WTC11 (cell line): ENCODE measurements at places on chromosomes 12 and 14. TPM values are rescaled to one million over a fixed set of nuclear protein-coding genes. Genes with fewer than 3 reads are reported as not detected.

Gene TAS2R13
- 0.37 to 0.62 TPM (median 0.37 TPM) in 3 replicates for total RNA-seq

Gene GUCY2C
- total RNA-seq, result 3.4 to 4.3 TPM (median 3.9 TPM) in 3 replicates

Gene FBXO33
- total RNA-seq, result 7.8 to 9.6 TPM (median 8.4 TPM) in 3 replicates

Gene CAPZA3
- not detected in 3 replicates for total RNA-seq

GRCh38 chr12:116360579-116361413 is 83.3 kb upstream of the MED13L start:
- H3K27me3 ChIP-seq, result no peaks in the 10 kb centered on the region
- H3K27ac ChIP-seq, result no peak overlapping the region
- H3K4me1 ChIP-seq, result peaks cover 27% of the 10 kb centered on the region

- H3K4me1 ChIP-seq, result peaks cover 6% of the 10 kb centered on the region
- no peak for DNase-seq
- H3K36me3 ChIP-seq, result no peaks in the 10 kb centered on the region
- no peak overlapping the region for H3K4me3 ChIP-seq
- no peak overlapping the region for H3K27ac ChIP-seq
Measured at GRCh38 chr12:66032739-66033138, 97.8 kb downstream of the LLPH start.

DNA sequence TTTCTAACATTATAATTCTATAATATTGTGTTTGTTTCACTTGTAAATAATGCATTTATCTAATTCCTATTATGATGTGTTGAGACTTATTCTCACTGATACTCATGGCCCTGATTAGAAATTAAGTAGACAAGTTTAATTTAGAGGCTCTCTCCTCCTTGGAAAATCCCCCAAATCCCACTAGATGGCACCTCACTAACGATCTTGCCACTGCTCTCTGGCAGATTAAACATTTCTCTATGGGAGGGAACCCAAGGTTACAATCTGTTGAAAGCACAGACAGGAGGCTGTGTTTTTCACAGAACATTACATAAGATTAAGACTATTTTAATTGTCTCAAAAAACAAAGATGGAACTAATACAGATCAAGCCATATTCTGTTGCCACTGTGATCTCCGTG is 318.7 kb downstream of the LRFN5 start:
- no peak for DNase-seq
- H3K36me3 ChIP-seq, result no peaks in the 10 kb centered on the region
- no peaks in the 10 kb centered on the region for H3K27me3 ChIP-seq
- H3K4me3 ChIP-seq, result no peak overlapping the region
- H3K27ac ChIP-seq, result no peak overlapping the region

DNA sequence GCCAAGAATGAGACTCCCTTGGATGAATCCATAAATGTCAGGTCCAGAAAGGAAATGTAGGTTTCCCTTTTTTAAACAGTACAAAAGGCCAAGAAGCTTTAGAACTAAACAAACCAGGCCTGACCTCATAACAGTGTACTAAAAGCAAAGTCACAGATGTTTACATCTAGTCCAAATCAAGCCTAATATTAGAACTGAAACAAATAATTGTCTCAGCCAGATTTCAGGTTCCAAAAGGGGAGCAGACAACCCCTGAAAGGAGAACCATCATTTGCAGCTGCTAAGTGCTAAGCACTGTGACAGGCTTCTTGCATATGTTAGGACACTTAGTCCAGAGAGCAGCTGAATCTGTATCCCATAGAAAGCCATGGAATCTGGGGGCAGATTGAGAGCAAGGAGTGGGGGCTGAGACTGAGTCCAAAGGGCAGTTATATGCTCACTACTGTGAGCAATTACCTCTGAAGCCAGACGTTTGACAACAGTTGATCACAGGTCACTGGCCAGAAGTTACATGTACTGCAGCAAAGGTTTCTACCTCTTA is 90.1 kb downstream of the STXBP6 start:
- no peaks in the 10 kb centered on the region for H3K36me3 ChIP-seq
- peaks cover 16% of the 10 kb centered on the region for H3K4me1 ChIP-seq
- H3K27me3 ChIP-seq, result no peaks in the 10 kb centered on the region
- no peak overlapping the region for H3K27ac ChIP-seq

DNA sequence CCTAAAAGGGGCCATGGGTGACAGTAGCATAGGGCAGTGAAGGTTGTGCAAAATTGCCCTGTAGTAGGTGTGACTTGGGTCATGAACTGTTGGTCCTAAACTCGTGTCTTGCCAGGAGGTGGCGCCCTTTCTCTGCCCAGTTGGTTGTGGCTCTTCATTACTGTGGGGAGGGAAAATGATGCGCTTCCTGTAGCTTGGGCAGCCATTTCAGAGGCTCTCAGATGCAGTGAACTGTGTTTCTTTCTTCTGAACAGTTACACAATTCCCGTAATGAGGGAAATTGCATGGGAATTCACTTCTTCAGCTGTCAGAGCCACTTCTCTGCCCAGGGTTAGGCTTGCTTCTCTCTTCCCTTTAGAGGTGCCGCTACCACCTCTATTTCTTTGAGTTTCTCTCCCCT is 148.1 kb upstream of the NRXN3 start:
- peak; percentile 89 for DNase-seq
- no peak overlapping the region for H3K27ac ChIP-seq
- peaks cover 10% of the 10 kb centered on the region; the same call in 1 of the 2 replicates for H3K4me1 ChIP-seq
- H3K27me3 ChIP-seq, result no peaks in the 10 kb centered on the region
- H3K36me3 ChIP-seq, result no peaks in the 10 kb centered on the region

DNA sequence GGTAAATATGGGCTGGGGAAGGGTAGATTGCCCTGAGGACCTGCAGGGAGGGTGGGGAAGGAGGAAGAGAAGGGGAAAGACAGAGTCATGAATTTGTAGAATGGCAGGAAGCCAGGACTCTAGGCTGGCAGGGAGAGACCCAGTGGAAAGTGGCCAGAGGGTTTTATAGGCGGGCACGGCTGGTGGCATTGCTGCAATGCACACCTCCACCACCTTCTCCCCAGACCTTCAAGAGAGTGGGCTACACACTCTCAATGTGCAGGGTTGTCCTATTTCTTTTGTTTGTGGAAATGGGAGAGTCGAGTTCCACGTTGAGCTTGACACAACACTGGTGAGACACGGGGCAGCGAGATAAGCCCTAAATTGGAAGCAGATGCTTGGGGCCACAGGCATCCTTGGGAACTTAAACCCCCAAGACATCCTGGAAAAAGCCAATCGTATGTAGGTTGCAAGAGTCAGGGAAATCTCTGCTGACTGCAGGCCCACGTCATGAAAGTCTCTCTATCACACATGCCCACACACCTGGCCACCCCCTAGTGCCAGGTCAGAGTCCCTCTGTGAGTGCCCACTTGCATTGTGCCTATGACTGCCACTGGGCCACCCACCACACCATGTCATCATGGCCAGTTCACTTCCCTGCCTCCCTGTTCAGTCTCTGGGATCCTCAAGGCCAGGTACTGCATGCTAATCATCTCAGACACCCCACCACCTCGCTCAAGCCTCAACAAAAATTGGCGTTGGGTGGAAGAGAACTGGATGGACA is 38.0 kb upstream of the BDKRB2 start:
- no peaks in the 10 kb centered on the region for H3K27me3 ChIP-seq
- H3K4me3 ChIP-seq, result no peak overlapping the region
- DNase-seq, result no peak
- no peaks in the 10 kb centered on the region for H3K36me3 ChIP-seq
